ENCODE measurements at places on chromosomes 2 and 18.

- DNase-seq, result no peak
Measured at GRCh38 chr2:109185821-109186570, 57.0 kb downstream of the SH3RF3 start.

DNA sequence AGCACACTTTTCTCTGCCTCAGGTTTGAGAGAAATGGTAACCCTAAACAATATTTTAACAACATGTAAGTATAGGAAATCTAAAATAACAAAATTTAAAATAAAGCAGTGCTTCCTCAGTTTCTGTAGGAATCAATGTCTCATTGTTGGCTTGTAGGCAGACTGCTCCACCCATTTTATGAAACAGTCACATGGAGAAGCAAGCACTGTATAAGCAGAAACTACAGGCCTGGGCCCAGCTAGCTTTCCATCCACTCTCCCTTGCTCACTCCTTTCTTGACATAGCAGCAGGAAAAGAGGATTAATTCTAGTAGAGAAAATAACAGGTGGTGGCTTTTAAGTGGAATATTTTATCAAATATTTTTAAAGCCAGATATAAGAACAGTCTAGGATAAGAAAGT lies 97.2 kb downstream of the PLEKHM3 start:
- DNase-seq, result peak; percentile 47

GRCh38 chr18:61448316-61448715 lies 115.1 kb downstream of the CDH20 start:
- no peak for DNase-seq

- DNase-seq, result no peak
Measured at GRCh38 chr2:20288642-20289340, 61.9 kb downstream of the PUM2 start.
